Umbilical cord (tissue), 2 donors: ENCODE measurements at places on chromosomes 5 and 9. TPM values are rescaled to one million over a fixed set of nuclear protein-coding genes. Genes with fewer than 3 reads are reported as not detected.

FAM151B gene
- total RNA-seq: 11.1 TPM

NMUR2 gene
- 1.7 TPM for total RNA-seq

DNA sequence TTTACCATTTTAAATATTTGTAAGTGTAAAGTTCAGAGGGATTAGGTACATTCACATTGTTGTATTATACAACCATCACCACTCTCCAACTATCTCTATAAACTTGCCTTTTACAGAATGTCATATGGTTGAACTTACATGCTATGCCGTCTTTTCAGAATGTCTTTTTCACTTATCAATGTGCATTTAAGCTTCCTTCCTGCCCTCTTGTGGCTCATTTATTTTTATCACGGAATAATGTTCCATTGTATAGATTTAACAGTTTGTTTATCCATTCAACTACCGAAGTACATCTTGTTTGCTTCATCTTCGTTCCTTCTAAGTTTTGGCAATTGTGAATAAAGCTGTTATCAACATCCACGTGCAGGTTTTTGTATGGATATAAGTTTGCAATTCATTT is 133.3 kb upstream of the C6 start:
- no peak for DNase-seq

- no peak for DNase-seq
Observed at GRCh38 chr9:34378376-34379060, 1.8 kb upstream of the MYORG start.

- peak; percentile 31 for DNase-seq
Observed at GRCh38 chr9:78296201-78296892, 578 bp upstream of the PSAT1 start.

GRCh38 chr5:148910686-148911361 is 84.4 kb downstream of the ADRB2 start:
- no peak for DNase-seq

- no peak for DNase-seq
Observed at GRCh38 chr9:92292338-92293074, 991 bp downstream of the IARS1 start.

DNA sequence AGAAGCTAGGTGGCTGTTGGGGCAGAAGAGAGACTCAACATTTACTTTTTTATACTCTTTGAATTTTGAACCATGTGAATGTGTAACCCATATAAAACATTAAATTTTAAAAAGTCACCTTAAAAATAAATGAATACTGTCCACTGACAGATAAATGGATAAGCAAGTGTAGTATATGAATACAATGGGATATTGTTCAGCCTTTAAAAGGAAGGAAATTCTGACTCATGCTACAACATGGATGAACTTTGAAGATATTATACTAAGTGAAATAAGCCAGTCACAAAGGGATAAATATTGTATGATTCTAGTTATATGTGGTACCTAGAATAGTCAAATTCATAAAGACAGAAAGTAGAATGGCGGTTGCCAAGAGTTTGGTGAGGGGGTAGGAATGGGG is 113.9 kb downstream of the TMEM174 start:
- DNase-seq: no peak

GRCh38 chr9:91429501-91429900 is 5.9 kb upstream of the NFIL3 start:
- no peak for DNase-seq

- no peak for DNase-seq
Observed at GRCh38 chr5:82129723-82130285, 148.3 kb downstream of the RPS23 start.

GRCh38 chr5:53987101-53987500 is 323.3 kb downstream of the ARL15 start:
- DNase-seq: no peak

DNA sequence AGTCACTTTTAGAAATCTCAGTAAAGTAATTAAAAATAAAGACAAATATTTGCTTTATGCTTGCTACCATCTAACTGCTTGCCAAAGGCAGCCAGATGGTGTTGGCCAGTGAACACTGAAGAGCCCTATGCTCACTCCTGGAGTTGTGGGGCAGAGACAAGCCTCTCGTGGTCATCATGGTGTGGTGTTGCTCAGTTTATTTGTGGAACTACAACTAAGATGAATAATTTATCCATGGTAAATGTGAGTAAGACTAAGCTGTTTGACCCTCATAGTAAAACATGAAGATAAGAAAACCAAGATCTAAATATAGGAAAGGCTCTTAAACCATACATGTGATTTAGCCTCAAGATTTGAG is 100.7 kb downstream of the PDE8B start:
- DNase-seq: no peak

DNA sequence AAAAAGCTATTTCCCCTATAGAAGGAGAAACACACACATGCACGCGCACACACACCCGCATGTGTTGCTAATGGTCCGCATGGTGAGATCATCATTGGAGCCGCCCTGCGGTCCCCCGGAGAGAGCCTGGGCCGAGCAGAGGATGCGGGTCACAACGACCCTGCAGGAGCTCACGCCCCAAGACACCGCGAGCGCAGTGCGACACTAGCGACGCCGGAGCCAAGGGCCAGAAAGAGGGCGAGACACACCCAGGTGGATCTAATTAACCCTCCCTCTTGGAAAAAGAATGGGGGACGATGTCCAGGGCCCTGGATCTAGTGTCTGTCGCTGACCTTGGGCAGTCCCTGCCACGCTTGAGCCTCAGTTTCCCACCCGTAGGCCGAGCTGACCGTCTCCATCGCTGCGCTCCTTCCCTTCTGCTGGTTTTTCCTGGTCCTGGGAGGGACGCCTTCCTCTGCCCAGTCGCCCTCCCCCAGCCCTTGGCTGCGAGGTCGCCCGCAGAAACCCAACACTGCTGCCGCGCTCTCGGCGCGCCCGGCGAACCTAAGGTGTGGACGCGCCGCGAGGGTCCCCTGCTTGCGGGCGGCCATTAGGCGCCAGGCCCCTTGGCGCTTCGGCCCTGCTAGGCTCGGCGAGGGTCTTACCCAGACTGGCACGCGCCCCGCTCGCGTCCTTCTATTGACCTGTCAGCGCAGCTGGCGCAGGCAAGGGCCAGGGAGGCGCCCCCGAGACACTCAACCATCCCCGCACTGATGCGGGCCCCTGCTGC is 47.5 kb upstream of the RNF20 start:
- DNase-seq: peak; percentile 13

GRCh38 chr9:114369216-114370130 is 18.3 kb downstream of the AKNA start:
- no peak for DNase-seq

- DNase-seq: no peak
Observed at GRCh38 chr5:124278636-124279035, 467.8 kb downstream of the ZNF608 start.

- no peak for DNase-seq
Observed at GRCh38 chr5:96680759-96681470, 18.7 kb downstream of the CAST start.

GRCh38 chr9:89149726-89150125 is 28.9 kb downstream of the SHC3 start:
- DNase-seq: no peak

GRCh38 chr9:27310582-27310981 is 13.6 kb upstream of the EQTN start:
- no peak for DNase-seq
